ENCODE measurements at places on chromosomes 16 and 17.

DNA sequence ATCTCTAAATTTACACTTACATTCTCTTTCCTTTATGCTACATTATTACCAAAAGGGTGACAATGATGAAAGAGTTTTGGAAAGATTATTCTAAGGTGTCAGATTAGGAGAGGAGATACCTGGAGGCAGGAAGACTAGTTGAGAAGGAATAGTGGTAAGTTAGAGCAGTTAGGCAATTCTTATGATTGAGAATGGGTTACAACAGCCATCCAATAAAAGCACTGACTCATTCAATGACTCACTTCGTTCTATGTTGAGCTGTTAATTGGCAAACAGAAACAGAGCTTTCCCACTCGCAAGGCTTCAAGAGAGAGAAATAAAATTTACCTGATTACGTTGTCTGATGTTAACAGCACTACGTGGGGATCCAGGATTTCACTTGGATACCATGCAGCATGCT, 5.8 kb downstream of the NUP88 start:
- DNase-seq = no peak

DNA sequence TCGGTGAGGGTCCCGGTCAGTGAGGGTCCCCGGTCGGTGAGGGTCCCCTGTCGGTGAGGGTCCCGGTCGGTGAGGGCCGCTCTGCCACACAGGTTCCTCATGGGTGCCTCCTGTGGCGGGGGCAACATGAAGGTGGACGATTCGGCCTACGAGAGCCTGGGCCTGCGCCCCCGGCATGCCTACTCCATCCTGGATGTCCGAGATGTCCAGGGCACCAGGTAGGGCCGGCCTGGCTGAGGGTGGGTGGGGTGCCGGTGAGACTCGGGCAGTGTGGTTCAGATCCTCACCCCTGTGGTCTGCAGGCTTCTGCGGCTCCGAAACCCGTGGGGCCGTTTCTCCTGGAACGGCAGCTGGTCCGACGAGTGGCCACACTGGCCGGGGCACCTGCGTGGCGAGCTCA, 9.0 kb upstream of the PRR35 start:
- no peak for DNase-seq

DNA sequence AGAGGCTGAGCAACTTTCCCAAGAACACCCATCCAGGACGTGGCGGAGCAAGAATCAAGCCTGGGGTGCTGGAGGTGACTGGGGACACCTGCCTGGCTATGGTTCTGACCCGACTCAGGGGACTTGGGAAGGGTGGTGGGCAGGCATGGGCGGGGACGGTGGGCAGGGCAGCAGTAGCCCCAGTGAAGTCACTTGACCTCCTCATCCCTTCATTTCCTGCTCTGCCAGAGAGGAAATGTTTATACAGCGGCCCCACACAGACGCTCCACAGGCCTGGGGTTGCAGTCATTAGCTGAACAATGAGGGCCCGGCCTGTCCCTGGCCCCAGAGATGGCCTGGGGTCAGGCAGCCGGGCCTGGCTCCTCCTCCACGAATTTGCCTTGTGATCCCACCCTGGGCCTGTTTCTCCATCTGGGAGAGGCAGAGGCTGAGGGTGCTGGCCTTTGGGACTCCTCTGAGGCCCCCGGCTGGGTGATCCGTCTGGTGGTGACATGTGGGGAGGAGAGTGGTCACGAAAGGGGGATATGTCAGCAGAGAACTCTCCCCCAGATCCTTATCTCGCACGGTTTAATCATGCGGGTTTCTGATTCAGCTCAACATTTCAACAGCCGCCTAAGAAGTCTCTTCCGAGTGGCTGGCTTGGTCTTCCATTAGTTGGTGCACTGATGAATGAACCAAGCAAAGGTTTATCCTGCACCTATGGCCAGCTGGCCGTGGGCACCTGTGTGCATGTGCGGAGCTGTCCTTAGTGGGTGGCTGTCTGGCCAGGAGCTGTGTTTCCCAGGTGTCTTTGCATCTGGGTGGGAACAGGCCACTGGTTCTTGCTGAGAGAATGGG, 175.9 kb downstream of the IRF8 start:
- DNase-seq = no peak

DNA sequence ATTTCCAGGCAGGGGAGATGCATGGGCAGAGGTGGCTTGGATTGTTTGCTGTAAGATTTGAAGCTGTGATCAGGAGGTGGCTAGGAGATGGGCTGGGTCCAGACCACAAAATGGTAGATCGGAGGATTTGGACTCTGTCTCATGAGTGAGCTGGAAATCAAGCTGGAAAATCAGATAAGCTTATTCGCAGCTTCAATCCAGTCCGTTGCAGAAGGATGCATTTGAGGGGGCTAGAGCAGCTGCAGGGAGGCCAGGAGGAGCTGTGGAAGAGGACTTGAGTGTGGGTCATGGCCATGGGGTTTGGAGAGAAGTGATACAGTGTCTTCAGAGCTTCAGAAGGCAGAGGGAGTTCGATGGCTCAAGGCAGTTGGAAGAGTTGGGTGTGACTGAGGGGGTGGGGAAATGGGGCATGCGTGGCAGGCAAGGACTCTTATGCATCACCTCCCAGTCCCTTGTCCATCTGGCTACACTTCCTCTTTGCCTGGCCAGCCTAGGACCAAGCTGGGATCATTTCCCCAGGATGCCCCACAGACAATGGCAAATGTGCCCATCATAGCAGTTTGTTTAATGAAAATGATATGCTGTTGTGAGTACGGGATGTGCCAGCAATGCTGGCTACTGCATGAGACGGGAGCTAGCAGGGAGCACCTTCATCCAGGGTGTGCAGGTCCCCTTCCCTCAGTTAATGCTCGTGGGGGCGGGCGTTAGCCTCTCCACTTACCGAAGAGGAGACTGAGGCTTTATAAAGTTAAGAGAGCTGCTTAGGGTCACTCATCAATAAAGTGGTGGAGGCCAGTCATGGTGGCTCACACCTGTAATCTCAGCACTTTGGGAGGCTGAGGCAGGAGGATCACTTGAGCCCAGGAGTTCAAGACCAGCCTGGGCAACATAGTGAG, 20.6 kb downstream of the QPRT start:
- no peak for DNase-seq

GRCh38 chr17:41522301-41523224, 3.9 kb upstream of the KRT15 start:
- DNase-seq = no peak

DNA sequence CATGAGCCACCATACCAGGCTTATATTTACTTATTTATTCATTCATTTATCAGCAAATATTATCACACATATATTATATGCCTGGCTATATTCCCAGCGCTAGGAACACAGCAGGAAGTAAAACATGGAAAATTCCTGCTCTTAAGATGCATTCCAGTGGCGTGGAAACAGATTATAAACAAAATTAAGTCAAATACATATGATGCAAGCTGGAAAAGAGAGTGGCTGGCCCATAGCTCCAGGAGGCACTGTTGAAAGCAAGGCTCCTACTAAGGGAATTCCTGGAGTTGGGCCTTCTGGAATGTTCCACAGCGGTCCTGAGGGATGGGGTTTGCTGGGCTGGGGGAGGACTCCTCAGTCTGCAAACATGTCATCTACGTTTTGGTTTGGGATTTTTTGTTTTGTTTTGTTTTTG, 18.4 kb downstream of the ADCY9 start:
- DNase-seq = no peak

DNA sequence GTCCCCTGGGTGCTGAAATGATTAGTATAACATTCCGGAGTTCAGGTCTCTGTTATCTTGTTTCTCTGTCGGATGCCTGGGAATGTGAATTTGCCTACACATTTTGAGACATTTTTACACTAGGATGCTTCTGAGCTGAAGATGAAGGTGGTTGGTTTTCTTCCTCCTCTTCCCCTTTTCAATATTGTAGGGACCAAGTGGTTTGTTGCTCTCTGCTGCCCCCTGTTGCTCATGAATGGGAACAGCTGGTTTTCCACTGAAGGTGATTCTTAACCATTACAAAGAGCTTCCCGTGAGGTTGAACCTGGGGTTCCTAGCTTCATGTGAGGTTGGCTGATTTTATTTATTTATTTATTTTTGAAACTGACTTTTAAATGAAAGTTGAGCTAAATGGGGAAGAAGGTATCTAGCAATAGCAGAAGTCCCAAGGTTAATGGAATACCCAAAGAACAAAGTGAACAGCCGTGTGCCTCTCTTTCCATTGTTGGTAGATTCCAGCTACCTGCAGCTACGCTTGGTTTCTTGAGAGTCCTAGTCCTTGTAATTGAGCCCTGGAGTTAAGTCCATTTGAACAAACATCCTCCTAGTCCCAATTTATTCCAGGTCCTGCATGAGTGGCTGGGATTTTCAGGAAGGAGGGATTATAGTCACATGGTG, 983.9 kb upstream of the EEF2KMT start:
- DNase-seq = peak; percentile 84

GRCh38 chr16:65308506-65308905, 186.6 kb upstream of the CDH11 start:
- no peak for DNase-seq

DNA sequence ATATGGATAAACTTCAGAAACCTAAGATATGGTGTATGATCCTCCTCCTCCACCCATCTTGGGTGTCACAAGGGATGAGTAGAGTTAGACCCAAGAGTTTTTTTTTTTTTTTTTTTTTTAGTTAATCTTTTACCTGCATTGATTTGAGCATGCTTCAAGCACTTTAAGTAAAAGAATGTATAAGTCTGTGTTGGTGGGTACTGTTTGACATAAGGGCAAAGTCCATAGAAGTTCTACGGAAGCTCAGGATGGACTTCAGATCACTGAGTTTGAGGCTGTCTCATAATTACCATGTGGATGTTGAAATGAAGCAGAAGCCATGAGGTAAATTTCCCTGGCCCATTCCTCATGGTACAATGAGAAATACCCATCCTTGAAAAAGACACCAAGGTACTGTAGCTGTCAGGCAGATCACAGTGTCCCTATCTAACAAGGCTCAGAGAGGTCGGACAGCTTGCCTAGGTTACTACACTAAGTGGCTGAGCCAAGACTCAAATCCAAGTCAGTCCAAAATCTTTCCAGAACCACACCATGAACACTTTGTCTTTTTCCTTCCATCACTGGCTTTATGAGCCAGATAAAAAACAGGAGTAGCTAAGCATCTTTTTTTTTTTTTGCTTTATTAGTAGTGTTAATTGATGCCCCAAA, 962.8 kb downstream of the CDH11 start:
- DNase-seq = no peak

- DNase-seq = no peak
These were observed 20.4 kb upstream of the ACSM2A start for GRCh38 chr16:20430948-20431347.

DNA sequence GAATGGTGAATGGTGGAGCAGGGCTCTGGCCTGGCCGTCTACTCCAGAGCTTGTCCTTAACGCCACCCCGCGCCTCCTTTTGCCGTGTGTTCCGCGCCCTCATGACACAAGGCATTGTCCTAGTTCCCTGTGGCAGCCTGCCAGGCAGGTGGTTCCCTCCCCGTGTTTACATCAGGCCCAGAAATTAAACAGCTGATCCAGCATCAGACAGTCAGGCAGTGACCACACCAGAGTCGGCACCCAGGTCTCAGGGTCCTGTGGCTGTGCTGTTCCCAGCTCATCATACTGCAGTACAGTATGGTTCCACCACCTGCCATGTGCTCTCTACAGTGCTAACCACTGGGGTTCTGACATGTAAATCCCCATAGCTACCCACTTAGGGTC, 119.7 kb downstream of the RAB11FIP4 start:
- DNase-seq = no peak

GRCh38 chr16:75296606-75297005, 45.2 kb upstream of the BCAR1 start:
- DNase-seq = no peak

GRCh38 chr17:81315129-81315884, 20.2 kb upstream of the SLC38A10 start:
- no peak for DNase-seq

- no peak for DNase-seq
These were observed 189.4 kb downstream of the CCT6B start for GRCh38 chr17:34771891-34772290.

GRCh38 chr17:18261146-18261515, 669 bp downstream of the MIEF2 start:
- DNase-seq = no peak

GRCh38 chr17:30232824-30233427, 2.6 kb downstream of the SLC6A4 start:
- DNase-seq = no peak

DNA sequence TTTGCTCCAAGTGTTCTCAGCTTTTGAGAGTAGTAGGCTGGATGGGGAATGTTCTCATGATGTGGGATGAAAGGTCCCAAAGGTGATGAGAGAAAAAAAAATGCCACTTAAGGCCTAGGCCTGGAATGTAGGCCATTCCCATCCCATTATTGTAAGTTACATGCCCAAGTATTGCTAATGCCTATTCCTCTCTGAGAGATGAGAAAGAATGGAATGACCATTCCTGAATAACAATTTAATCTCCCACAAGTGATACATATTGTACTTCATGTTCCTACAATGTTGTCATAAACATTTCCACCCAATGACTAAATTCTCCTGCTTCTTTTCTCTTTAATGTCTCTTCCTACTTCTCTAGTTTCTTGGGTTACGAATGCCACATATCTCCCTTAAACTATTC, 102.8 kb upstream of the KCNJ16 start:
- no peak for DNase-seq

DNA sequence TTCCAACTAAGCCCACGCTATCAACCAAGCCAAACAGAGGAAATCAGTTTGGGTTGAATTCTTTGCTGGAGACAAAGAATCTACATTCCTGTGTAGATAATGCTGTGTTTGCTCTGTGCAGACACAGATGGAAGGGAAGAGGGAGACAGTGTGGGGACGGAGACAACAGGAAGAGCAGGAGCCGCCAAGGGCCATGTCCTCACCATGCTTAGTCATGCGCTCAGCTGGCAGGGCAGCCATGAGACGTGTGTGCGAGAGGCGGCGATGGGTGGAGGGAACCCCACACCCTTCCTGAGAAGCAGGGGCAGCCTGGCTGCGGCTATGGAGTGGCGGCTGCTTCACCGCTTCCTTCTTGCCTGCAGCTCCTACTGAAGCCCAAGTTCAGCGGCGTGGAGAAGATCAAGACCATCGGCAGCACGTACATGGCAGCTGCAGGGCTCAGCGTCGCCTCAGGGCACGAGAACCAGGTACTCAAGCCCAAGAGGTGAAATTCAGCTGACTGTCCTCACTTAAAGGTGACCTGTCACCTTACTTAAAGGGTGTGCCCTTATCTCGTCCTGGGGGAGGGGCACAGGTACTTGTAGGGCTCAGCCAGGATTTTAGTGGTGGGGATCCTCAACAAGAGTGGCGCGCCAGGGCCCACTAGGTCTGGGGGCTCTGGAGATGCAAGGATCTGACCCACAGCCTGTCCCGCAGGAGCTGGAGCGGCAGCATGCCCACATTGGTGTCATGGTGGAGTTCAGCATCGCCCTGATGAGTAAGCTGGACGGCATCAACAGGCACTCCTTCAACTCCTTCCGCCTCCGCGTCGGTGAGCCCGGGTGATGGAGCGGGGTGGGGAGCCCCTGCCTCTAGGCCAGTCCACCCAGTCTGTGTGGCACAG, 47.5 kb downstream of the ADCY7 start:
- DNase-seq = no peak

- DNase-seq = peak; percentile 91
These were observed 6.4 kb upstream of the GGT6 start for GRCh38 chr17:4566785-4567184.

GRCh38 chr17:40895106-40895730, 10.2 kb upstream of the KRT20 start:
- no peak for DNase-seq

- no peak for DNase-seq
These were observed 15.2 kb upstream of the ZNF469 start for GRCh38 chr16:88367560-88367959.

- DNase-seq = peak; percentile 86
These were observed at the start of gene GJC1 for GRCh38 chr17:44829523-44830358. Gene GJC1, minus strand, starts transcription at chr17:44830287. Its CDS starts 24,470 bp downstream, at chr17:44805817.

GRCh38 chr17:37110746-37111145, 162.0 kb downstream of the AATF start:
- DNase-seq = no peak

- DNase-seq = no peak
These were observed 3.2 kb downstream of the RHBDL3 start for GRCh38 chr17:32268734-32269288.
